ENCODE measurements at places on chromosomes 1 and 21. TPM values are rescaled to one million over a fixed set of nuclear protein-coding genes. Genes with fewer than 3 reads are reported as not detected.

ZNF683 gene
- 1.0 TPM for total RNA-seq

S100A16 gene
- total RNA-seq: 33.5 TPM

IL10 gene
- 5.2 TPM for total RNA-seq

SLAMF6 gene
- total RNA-seq: 4.2 TPM

DPT gene
- total RNA-seq: not detected

THEMIS2 gene
- total RNA-seq: 128 TPM

PROX1 gene
- 2.3 TPM for total RNA-seq

DNA sequence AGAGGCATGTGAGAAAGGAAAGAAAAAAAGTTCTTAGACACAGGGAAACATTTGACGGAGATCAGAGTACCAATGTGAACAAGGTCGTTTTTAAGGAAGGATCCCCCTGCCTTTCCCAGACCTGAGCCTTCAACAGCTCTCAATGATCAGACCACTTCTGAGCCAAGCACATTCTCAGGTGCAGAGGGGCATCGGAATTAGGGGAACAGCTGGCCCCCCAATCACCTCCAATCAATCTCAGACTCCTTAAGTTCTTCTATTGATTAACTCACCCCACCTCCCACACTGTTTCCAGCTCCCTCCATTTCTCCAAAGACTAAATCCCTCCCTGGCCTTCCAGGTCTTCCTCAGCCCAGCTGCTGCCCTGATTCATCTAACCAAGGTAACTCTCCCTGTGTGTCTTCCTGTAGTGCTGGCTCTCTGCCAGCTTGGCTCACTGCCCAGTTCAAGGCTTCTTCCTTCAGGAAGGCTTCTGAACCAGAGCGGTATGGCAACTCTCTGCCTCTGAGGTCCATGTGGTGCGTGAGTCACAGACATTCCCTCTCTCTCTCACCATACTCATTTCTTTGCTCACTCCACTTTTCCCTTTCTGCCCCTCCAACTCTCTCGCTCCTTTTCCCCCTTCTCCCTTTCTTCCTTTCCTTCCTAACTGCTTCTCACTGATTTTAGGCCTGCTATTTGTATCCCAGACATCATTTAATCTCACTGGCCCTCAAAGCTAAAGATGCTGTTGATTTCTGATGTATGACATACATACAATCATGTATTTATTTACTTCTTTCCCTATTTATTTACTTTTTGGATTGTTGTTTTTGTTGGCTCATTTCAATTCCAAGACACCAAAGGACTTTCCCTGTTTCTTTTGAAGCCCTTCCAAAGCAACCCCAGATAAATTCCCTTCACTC, 18.1 kb downstream of the CFAP45 start:
- DNase-seq: no peak

DNA sequence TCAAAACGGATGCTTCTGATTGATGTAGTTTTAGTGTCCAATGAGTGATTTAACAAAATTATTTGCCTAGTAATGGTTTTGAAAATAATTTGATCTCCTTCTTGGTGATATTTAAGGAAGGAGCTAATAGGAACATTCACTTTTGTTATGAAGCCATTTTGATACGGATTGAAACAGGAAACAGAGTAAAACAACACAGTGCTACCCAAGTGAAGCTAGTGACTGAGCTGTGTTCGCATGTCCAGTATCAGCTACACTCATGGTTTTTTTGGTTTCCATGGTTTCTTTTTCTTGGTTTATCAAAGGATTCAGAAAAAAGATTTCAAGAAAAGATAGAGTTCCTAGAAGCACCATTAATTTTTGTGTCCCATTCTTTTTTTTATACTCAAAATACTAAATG, 40.1 kb upstream of the PLEKHO1 start:
- DNase-seq: no peak

GRCh38 chr1:227793948-227794816, 21.3 kb upstream of the PRSS38 start:
- DNase-seq: no peak

DNA sequence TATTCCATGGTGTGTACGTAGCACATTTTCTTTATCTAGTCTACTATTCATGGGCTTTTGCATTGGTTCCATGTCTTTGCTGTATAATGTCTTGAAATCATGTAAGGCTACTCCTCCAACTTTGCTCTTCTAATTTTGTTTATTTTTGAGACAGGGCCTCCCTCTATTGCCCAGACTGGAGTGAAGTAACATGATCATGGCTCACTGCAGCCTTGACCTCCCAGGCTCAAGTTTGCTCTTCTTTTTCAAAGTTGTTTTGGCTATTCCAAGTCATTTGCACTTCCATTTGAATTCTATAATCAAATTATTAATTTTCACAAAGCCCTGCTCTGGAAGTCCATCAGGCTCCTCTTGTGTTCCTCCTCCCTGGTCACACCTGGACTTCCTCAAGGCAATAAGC, 90.2 kb upstream of the SGIP1 start:
- DNase-seq: no peak

- DNase-seq: no peak
These were observed 724 bp downstream of the ST7L start for GRCh38 chr1:112618114-112618720.

DNA sequence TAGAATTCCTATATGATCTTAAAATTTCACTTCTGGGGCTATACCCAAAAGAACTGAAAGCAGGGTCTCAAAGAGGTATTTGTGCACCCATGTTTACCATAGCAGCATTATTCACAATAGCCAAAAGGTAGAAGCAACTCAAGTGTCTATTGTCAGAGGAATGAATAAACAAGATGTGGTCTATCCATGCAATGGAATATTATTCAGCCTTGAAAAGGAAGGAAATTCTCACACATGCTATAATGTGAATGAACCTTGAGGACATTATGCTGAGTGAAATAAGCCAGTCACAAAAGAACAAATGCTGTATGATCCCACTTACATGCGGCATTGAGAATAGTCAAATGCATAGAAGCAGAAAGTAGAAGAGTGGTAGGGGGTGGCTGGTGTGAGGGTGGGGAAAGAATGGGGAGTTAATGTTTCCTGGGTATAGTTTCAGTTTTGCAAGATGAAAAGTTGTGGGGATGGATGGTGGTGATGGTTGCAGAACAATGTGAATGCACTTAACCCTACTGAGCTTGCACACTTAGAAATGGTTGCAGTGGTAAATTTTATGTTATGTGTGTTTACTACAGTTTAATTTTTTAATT, 122.4 kb downstream of the TOMM20 start:
- no peak for DNase-seq

DNA sequence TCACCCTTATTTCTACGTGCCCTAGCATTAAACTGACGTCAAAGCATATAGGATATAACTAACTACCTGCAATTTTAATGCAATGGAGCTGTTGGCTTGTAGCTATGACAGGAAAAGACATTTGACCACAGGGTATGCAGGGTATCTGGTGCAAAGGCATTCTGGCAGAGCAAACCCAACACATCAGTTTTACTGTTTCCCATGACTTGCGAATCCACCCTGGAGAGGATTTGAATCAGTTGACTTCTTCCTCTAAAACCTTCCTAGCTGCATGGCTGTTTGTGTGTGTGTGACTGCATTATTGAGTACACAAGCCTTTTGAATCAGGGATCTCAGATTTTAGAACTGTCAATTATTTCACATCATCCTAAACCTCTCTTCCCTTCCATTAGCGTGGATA, 41.7 kb upstream of the SYT14 start:
- DNase-seq: no peak

DNA sequence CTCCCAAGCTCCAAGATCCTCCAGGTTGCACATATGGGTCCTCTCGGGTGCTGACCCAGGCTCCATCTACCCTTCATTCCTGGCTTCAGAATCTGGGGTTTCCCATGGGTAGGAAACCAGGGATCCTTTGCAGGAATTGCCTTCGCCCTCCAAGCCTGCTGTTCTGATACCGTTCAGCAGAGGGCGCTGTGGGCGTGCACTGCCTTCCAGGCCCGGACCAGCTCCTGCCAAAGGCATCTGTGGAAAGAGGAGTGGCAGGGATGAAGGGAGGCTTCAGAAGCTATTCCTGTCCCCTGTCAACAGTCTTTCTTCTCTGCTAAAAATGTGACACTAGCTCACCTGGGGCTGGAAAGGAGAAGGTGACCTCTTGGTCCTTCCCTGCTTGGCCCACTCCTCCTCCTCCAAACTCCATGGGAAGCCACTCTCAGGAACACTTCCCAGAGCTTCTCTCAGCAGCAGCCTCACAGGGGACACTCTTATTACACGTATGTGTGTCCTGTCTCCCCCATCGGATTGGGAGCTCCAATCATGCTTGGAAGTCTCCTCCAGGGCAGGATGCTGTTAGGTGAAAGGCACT, 71.2 kb downstream of the VWA5B1 start:
- DNase-seq: no peak

GRCh38 chr1:201350884-201351283, 26.6 kb downstream of the TNNT2 start:
- no peak for DNase-seq

GRCh38 chr1:66739401-66740157, 12.7 kb upstream of the DYNLT5 start:
- no peak for DNase-seq

DNA sequence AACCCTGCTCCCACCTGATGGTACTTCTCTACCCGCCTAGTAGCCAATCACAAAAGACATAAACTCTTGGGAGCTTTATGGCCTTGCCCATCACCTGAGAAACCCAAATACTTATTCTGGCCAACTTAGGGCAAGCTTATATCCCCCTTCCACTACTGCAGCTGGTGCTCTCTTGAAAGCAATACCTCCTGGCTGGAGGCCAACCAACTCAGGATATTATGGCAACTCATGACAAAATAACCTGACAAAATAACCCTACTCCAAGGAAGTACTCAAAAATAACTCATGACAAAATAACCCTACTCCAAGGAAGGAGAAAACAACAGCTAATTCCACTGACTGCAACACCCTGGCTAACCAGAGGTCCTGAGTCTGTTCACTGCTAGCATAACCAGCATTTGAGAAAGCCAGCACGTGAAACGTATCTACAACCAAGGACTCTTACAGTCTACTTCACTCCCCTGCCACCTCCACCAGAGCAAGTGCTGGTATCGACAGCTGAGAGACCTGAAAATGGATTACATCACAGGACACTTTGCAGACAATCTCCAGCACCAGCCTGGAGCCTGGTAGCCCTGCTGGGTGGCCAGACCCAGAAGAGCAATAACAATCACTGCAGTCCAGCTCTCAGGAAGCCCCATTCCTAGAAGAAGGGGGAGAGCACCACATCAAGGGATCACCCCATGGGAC, 179.9 kb downstream of the COL24A1 start:
- DNase-seq: no peak

- peak; percentile 84 for DNase-seq
These were observed 54.7 kb downstream of the UMODL1 start for GRCh38 chr21:42125571-42126544.

- DNase-seq: no peak
These were observed 6.0 kb upstream of the CAPN2 start for GRCh38 chr1:223706077-223706973.

DNA sequence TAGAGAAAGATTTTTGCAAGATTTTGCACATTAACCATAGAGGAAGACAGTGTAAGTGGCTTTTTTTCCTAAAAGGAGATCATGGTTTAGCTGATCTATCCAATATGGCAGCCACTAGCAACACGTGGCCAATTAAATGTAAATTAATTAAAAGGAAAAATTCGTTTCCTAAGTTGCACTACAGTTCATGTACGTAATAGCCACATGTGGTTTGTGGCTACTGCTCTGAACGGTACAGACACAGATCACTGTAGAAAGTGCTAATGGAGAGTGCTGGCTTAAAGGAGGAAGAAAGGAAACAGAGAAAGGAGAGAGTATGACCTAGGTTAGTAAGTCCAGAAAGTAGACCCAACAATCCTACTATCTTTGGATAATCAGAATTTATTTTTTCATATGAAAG, 170.8 kb downstream of the SIPA1L2 start:
- DNase-seq: no peak

GRCh38 chr1:158819461-158820443, 11.4 kb upstream of the MNDA start:
- DNase-seq: no peak

DNA sequence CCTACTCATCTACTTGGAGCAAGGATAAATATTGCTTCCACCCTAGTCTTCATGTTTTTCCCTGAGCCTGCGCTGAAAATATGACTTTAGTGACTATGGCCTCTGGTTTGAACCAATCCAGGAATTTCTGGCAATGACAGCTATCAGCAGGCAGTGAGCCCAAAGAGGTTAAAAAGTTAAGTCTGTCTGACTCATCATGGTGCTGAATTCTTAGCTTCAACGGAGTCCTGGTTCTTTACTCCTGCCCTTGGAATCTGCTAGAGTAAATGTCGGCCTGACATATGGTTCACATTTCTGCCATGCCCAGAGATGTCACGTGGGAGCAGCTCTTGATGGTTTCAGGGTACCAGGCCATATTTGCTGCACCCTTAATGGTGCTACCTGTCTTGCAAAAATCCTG, 351.6 kb upstream of the PLXNA2 start:
- DNase-seq: no peak

DNA sequence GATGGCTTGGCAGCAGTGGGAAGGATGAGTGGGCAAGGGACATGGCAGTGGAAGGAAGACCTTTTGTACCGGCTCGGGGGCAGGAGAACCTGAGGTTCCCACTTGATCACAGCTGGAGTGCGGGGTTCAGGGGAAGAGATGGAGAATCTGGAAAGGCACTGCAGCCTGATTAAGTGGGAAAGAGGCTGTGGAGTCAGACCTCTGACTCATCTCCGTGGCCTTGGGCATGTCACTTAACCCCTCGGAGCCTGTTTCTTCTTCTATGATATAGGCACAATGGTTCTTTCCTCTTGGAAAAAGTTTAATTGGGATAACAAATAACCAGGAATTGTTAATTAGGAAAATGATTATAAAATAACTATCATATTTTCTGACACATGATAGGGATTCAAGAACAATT, 13.1 kb upstream of the TMEM61 start:
- DNase-seq: no peak

DNA sequence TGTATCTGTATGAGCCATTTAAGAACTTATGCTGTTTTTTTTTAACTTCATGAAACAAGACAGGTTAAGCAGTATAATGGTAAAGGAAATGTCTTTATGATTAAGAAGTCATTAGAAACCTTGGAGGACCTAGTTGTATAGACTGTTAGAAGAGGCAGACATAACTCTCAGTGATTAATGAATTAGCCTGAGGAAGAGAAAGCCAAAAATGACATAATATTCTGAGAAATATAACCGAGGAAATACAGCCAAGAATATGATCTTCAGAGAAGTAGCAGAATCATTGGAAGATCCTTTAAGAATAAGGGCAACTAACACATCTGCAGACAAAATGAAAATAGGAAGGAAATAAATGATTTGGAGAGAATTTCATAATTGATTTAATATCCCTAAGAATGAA, 738.1 kb upstream of the NCAM2 start:
- DNase-seq: no peak

DNA sequence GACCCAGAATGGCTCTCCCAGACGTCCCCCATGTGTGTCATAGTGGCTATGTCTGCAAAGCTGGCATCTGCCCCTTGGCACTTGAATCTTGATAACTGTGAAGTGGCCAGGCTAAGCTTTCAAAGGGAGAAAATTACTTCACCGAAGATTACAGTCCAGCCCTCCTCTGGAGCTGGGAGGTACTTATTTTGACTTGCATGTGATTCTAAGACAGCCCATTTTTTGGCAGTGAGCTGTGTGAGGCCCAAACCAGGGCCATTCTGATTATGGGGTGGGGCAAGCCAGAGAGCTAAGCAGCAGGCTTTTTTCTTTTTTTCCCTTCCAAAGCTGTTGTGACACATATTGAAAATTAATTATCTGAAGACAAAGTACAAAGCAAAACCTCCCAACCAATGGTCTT, 42.1 kb upstream of the C8B start:
- DNase-seq: no peak

Measured in upper lobe of left lung (tissue), 6 donors.